ENCODE measurements at places on chromosomes 13 and 19. TPM values are rescaled to one million over a fixed set of nuclear protein-coding genes. Genes with fewer than 3 reads are reported as not detected.

SOX21 gene
- not detected for total RNA-seq

PEAK3 gene
- 0.19 TPM for total RNA-seq

GRCh38 chr13:52744842-52745375, 5.3 kb upstream of the CNMD start:
- DNase-seq = no peak

HSD17B14 gene
- not detected for total RNA-seq

CNFN gene
- total RNA-seq = not detected

DNA sequence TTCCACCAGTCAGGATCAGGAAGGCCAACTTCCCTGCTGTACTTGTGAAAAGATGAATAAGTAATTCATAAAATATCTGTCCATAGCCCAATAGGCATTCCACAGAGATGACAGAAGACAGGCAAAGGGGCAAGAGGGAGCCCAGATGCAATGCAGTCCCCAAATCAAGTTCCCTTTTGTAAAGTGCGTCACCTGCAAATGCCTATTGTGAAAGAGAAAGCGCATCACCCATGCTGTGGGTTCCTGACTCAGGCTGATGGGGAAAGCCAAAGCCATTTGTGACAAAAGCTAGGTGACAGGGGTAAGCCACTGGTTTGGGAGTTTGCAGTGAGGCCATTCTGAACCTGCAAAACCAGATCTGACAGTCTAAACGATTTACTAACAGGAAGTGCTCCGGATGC, 157.5 kb upstream of the ZNF536 start:
- no peak for DNase-seq

FCHO1 gene
- 0.80 TPM for total RNA-seq
